CD4-positive, alpha-beta T cell treated with Interferon gamma for 1 hour (primary cell): ENCODE measurements at places on chromosomes 2 and 18.

DNA sequence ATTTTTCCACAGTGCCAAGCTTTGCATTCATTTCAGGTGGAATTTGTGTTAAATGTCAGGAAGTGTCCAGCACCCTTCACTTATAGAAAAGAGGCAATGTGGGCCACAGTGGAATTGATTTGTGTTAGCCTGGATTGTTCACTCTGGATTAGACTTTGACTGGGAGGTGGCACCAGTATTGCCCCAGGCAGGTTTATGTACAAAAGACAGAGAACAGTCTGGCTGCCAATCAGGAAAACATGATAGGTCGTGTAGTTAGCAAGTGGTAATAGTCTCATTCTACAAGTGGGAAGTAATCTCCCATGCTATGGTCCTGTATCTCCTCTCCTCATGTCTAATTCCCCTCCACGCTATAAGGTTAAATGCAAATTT is 45.6 kb downstream of the RAB27B start:
- no peak for DNase-seq

- no peak for DNase-seq
Measured at GRCh38 chr2:192978395-192978794, 783.7 kb upstream of the TMEFF2 start.

DNA sequence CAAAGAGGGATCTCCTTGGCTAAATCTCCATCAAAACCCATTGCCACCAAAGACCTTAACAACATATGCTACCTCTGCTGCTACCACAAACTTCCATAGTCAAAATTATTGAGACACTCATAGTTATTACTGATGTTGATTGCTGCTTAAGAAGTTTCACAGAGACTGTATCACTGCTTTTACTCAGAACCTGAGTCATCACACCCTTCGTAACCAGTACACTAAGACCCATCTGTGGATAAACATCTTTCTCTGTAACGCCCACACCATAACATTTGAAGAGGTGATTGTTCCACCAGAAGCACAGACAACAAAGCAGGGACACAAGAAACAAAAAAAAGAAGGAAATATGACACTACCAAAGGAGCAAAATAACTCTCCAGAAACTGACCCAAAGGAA is 1563.1 kb downstream of the LRP1B start:
- DNase-seq = no peak

DNA sequence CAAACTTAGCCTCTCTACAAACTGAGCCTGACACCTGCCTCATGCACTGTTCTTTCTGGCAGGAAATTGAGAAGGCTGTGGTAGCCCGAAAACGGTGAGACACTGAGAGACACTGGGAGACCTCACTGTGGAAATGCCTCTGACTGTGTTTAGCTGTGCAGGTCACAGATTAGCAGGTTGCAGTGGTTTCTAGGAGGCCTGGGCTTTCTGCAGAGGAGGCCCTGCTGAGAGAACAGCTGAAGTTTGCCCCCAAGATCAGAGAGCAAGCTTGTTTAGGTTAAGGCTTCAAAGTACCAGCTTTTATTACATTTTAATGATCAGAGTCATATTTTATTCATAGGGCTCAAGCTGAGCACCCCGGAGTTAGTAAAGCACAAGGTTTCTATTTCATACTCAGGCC is 68.7 kb upstream of the LYPD6 start:
- DNase-seq = no peak

- no peak for DNase-seq
Measured at GRCh38 chr2:239793836-239794235, 231.3 kb downstream of the NDUFA10 start.

DNA sequence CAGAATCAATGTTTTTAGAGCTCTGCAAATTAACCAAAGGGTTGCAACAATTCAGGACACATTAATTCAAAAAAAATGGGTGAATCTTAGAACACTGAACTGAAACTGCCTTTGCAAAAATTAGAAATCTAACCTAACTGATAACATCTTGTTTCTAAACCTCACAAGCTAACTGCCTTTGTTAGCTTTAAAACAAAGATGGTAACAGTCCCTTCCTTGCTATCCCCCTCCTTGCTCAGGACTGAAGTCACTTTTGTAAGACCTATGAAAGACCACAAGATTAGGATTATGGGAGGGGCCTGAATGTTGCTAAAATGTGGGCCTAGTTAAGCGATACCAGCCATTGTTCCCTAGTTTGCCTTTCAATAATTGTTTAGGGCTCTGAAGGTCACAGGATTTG is 44.9 kb upstream of the LONRF2 start:
- DNase-seq = no peak

- DNase-seq = no peak
Measured at GRCh38 chr2:130875935-130876334, 39.2 kb downstream of the ARHGEF4 start.

- DNase-seq = no peak
Measured at GRCh38 chr18:63999871-64000270, 30.0 kb downstream of the SERPINB8 start.

DNA sequence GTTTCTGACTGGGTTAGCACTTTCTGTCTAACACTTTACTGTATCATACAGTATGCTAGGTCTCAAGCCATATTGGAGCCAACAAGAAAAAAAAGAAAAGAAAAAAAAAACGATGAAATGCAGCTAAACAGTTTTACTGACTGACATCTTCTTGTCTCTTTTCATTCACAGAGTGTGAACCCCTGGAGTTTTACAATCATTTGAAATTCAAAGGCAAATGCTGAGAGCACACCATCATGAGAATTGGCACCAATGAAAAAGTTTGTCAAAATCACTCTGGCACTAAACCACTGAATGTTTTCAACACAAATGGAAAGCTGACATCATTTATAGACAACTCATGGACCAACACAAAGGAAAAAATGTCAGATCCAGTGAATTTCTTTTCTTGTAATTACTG is 513.3 kb downstream of the LRRTM4 start:
- DNase-seq = no peak

- DNase-seq = no peak
Measured at GRCh38 chr2:65979446-65979845, 455.5 kb upstream of the MEIS1 start.

DNA sequence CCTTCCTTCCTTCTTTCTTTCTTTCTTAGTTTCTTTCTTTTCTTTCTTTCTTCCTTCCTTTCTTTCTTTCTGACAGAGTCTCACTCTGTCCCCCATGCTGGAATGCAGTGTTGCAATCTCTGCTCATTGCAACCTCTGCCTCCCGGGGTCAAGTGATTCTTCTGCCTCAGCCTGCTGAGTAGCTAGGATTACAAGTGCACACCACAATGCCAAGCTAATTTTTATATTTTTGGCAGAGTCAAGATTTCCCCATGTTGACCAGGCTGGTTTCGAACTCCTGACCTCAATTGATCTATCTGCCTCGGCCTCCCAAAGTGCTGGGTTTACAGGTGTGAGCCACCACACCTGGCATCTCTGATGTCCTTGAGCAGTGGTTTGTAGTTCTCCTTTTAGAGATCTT is 48.5 kb downstream of the IL1R2 start:
- no peak for DNase-seq

DNA sequence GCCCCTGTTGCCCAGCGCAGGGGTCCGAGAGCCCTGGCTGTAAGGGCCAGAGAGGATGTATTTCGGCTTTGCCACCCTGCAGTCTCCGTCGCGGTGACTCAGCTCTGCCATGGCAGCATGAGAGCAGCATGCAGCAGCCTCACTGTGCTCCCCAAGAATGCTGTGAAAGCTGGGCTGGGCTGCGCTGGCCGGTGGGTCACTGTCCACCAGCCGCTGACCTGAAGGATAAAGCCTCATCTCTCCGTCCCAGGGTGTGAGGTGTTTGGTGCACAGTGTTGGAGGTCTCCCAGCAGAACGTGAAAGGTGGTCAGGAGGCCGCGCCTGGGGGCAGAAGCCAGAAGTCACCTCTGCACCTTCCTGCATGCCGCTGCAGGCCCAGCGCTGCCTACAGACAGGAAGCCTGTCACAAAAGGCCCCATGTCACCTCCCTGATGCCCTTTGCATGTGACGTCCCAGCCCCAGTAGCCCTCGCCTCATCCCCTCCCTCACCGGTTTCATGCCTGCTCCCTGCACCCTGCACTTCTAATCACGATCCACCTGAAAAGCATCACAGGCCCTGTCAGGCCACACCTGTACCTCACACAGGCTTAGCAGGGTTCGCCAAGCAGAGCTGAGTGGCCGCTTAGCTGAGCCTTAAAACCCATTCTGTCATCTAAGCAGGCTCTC is 342.1 kb downstream of the EIPR1 start:
- DNase-seq = no peak

- no peak for DNase-seq
Measured at GRCh38 chr2:55550368-55551102, 31.0 kb downstream of the CFAP36 start.

- no peak for DNase-seq
Measured at GRCh38 chr2:134892282-134893035, 26.2 kb upstream of the CCNT2 start.

DNA sequence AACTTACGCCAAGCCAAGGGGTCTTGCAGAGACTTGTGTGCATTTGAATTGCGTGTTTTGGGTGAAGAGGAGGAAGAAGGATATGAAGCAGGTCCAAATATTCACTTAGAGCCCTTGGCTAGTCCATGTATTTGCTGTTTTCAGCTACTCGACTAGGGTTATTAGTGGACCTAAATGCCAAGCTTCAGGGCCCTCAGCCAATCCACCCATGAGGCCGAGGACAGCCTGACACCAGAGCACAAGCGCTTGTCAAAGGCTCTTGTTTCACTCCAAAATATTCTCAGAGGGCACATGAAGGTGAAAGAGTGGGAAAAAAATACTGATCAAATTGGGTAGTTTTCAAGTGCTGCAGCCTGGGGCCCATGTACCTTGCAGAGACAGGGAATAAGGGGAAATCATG is 174.8 kb upstream of the ACAA2 start:
- DNase-seq = no peak

DNA sequence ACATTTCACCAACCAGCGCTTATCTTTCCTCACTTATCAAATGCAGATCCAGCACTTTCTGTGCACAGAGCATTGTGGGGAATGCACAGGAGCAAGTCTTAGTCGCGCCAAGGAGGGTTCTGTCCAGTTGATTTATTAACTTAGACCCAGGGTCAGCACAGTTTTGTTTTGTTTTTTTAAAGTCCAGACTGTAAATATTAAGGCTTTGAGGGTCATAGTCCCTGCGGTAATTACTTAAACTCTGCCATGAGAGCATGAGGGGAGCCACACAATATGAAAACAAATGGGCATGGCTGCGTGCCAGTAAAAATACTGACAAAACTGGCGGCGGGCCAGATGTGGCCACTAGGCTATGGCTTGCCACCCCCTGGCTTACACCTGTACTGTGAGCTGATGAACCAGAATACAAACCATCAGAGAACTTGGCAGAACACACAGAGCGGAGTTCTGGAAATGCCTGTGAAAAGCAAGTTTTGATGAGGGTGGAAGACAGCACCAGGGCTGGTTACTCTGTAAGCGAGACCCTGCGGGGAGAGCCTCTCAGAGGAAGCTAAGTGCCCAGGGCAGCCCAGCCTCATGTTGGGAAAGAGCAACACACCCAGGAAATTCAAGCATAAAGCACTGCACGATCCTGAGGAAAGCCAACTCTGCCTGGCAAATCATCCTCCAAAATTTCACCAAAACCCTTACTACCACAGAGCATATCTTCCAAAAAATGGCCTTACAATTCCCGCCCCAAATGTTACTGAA is 43.6 kb downstream of the L3MBTL4 start:
- DNase-seq = no peak

- DNase-seq = no peak
Measured at GRCh38 chr2:120450196-120450820, 104.4 kb downstream of the INHBB start.

GRCh38 chr2:142954493-142954892 is 77.0 kb downstream of the KYNU start:
- no peak for DNase-seq

GRCh38 chr2:109135359-109136197 is 6.6 kb downstream of the SH3RF3 start:
- DNase-seq = no peak

DNA sequence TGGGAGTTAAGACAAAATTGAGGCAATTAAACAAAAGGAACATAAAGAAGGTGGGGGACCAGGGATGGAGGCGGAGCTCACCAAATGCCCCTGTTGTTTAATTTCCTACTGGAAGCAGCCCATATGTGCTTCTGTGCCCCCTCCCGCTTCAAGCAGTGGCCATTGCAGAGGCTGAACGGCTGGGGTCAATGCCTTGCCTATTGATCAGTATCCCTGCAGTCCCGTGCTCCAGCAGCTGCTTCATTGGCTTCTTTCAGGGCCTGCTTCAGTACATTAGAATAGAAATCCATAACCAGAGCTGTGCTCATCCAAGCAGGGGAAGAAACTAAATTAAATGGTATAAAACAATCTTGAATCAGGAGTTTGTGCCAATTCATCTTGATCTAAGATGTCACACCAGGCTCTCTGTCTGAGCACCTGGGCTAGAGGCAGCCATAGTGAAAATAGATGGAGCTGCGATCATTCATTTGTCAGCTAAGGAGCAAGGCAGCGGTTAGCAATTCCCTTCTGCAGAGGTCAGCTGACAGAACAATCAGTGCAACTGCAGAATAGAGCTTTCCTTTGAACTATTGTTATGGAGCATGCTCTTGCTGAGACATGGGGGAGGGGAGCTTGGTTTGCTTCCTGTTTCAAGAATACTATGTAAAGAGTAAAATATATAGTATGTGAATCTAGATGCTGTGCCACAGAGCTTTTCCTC is 222.4 kb downstream of the WDR7 start:
- DNase-seq = no peak

DNA sequence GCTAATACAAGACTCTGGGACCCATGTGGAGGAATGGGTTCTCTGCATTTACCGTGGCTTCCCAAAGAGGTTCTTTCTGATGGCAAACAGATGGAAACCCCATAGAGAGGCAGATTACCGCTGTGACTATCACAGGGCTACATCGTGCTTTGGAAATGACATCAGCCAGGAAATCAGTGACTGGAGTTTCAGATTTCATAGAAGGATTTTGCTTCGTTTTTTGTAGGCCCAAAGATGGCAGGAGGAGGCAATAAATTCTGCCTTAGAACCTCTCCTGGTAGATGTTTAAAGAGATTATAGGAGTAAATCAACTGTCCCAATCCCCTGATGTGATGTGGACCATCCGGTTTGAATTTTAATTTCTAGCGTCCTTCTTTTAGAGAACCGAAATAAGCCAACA is 214.1 kb downstream of the AGPS start:
- DNase-seq = no peak

DNA sequence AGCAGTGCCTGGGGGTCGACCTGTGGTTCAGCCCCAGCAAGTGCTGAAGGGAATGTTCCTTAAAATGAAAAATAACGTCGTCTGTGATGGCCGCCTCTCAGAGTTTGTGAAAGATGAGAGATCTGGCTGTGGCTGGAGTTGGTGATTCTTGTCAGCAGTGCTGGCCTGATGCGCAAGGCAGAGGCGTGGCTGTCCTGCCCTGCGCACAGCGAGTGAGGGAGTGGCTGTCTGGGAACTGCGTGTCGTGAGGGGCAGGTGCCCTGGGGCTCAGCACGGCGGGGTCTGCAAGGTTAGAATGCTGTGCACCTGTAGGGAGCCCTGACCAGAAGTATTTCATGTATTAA is 8.8 kb downstream of the NFATC1 start:
- DNase-seq = peak; percentile 42

- no peak for DNase-seq
Measured at GRCh38 chr2:19890104-19890503, 11.7 kb downstream of the TTC32 start.
